ENCODE measurements at places on chromosomes 7 and 10.
A peak's percentile ranks its signal among the peaks of the same experiment; 100 is the strongest.

DNA sequence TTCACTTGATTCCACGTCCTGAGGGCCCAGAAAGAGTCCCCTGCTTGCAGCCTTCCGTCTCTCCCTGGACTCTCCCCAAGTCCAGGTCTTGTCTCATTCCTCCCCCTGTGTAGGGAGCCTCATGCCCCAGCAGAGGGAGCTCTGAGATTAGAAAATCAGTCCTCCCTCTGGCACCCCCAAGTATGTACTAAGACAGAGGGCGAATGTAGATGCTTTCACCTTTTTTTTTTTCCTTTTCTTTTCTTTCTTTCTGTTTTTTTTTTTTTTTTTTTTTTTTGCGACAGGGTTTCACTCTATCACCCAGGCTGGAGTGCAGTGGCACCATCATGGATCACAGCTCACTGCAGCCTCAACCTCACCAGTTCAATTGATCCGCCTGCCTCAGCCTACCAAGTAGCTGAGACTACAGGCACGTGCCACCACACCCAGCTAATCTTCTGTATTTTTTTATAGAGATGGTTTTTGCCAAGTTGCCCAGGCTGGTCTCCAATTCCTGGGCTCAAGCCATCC lies 10.3 kb downstream of the SFXN3 start:
- peak; percentile 86 for DNase-seq

GRCh38 chr10:52258799-52259425 lies 55.2 kb upstream of the DKK1 start:
- DNase-seq, result no peak

DNA sequence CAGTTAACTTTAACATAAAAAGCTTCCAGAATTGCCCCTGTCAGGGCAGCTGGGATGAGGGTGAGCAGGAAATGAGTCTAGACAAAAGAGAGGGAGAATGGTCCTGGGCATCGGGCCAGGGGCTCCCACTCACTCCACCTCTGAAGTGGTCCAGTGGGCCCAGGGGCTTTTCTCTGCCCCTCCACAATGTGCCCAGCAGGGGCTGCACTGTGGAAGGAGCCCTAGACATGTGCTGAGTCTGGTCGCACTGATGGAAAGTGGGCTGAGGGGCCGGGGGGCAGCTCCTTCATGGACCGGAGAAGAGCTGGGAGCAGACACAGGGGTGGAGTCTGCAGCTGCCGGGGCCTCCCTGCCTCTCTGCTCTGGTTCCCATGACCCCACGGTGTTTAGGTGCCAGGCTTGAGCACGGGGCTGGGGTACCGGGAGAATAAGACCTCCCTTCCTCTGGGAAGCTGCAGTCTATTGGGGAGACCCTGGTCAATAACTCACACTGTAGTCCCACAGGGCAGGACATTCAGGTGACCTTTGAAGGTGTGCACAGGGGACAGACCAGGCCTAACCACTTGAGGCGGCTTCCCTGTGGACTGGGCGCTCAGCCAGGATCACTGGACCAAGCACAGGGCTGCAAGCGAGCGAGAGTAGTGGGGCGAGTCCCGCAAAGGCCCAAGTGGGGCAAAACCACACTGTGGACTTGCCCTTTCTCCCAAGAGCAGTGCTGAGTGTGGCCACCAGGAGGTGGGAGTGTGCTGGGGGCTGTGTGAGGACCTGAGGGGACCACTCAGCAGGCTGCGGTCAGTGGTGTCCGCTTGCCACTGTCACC lies 6.1 kb downstream of the ADCY1 start:
- DNase-seq, result peak; percentile 4

- DNase-seq, result no peak
These were observed 3.5 kb upstream of the RGS10 start for GRCh38 chr10:119546009-119546408.

DNA sequence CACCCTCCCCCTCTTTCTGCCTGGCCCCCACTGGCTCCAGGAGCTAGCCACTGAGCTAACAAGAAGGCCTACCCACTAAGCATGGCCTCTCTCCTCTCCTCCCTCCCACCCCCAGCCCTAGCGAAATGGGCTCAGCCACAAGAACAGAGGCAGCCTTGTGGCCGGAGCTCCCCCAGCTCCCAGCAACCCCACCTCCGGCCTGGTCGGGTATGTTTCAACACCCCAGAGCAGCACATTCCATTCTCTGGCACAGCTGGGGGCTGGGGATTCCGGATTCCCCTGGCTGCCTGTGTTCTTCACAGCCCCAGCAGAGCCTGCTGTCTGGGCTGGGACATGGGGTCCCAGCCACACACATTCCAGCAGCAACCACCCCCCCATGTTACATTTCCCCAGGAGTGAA lies 9.0 kb downstream of the SFRP5 start:
- no peak for DNase-seq

- DNase-seq, result no peak
These were observed 2.0 kb downstream of the LCOR start for GRCh38 chr10:96834120-96834519.

DNA sequence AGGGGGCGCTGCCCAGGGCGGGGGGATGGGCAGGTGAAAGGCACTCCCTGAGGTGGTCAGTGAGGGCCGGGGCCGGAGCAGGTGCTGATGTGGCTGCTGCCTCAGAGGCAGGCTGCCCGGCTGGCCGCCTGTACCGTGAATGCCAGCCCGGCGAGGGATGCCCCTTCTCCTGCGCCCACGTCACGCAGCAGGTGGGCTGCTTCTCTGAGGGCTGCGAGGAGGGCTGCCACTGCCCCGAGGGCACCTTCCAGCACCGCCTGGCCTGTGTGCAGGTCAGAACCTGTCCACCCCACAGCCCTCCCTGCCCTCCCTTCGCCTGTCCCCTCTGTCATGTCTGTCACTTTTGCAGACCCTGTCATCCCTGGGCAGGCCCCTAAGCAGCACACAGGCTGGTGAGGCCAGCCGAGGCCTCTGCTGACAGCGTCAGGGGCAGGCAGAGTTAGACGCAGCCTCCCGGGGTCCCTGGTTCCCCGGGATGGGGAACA lies 21.9 kb upstream of the ZNF862 start:
- DNase-seq, result no peak

- DNase-seq, result no peak
These were observed 21.7 kb upstream of the TSGA13 start for GRCh38 chr7:130708001-130708400.

DNA sequence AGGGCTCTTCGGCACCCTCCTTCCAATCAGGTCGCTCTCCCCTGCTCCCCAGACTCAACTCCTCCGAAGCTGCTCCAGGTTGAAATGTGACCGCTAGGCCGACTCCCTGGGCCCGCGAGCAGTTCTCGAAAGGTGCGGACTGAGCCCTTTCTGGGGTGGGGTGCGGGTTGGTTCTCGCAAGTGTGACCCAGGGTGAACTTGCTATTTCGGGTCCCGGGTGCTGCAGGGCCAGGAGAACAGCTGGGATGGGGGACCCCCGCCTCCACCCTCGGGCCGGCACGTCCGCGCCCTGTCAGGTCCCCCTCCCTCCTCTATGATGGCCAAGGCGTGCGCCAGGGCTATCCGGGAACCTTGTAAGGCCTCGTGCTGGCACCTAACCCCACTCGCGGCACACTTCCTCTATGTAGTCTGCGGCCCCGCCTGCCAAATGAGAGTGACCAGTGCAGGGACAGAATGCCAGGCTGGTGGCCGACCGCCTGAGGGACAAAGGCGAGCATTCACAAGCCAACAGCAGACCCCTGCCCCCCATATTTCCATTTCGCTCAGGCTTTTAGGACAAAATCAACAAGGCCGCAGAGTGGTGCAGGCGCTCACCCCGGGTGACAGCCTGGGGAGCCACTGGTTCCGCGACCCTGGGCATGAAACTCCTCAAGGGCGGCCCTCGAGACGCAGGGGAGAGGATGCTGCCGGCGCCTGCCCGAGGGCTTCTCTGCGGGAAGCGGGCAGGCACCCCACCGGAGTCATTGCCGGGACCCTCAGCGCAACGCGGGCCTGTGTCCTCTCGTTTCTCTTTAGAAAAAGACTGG lies 13.7 kb upstream of the HOXA13 start:
- no peak for DNase-seq

DNA sequence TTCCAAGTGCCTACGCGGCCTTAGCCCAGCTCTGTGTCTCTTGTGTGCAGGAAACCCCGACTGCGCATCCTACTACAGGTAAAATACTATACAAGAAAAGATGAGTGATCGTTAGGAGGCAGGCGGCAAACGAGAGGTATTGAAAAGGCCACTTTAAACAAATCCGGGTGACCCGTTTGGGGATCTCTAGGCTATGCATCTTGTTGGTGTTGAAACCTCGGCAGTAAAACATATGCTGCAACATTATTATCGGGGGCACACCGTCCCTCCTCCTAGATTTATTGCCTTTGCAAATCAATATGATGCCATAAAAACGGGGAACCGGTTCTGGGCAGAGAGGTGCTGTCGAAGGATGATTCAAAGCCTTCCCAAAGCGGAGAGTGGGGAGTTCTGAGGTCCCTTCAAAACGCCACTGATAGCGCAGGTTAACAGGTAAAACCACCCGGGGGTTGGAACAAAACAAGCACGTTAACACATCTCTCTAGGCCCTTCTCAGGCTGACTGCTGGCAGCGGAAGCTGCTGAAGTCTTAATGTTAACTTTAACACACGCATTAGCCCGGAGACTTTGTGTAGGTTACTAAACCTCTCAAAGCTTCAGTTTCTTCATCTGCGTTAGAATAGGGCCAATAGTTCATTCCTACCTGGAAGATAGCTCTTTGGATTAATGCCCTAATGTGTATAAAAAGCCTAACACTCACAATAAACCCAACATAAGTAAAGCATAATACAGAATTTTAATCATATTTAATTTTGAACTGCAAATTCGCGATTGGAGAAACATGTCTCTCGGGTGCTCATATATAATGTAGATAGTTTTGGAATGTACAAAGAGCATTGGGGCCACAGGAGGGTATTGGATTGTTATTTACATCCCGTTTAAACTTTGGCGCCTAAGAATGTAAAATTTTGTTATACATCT lies 2.6 kb upstream of the TBX20 start:
- peak; percentile 22 for DNase-seq

DNA sequence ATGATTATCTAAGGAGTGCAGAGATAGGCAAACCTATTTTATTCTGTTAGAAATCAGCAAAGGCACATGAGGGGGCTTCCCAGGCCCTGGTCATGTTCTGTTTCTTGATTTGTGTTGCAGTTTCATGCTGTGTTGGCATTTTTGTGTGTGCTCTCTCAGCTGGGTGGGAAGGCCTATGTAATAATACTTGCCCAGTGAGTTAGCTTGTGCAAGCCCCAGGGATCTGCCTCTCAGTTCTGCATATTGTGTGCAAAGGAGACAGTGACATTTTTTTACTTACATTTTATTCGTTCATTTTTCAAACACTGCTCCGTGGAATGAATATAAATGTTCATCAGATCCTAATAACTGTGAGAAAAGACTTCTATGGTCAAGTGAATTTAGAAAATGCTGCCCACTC lies 119.0 kb downstream of the VWC2 start:
- DNase-seq, result no peak

GRCh38 chr10:65365878-65366277 lies 1560.0 kb upstream of the LRRTM3 start:
- no peak for DNase-seq

- peak; percentile 56 for DNase-seq
These were observed 24.7 kb downstream of the AOC1 start for GRCh38 chr7:150876817-150877526.

GRCh38 chr7:1419688-1420087 lies 39.6 kb downstream of the MICALL2 start:
- DNase-seq, result no peak

DNA sequence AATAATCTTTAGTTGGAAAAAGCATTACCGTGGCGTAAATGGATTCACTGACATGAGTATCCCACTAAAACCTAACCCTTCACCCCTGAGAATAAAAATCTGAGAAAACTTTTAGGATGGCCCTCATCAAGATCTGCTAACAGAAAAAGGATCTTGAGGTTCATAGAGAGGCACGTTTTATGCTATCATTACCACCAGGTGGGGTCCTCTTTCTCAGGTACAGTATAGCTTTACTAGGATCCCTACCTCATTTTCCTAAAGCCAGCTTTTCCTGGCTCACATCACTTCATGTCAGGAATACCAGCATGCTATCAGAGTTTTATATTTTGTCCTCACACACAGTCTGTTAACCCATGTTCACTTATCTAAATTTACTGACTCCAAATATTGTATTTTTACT lies 173.7 kb downstream of the POM121L12 start:
- DNase-seq, result no peak

- DNase-seq, result no peak
These were observed 65.0 kb downstream of the SVIL start for GRCh38 chr10:29569795-29570194.

DNA sequence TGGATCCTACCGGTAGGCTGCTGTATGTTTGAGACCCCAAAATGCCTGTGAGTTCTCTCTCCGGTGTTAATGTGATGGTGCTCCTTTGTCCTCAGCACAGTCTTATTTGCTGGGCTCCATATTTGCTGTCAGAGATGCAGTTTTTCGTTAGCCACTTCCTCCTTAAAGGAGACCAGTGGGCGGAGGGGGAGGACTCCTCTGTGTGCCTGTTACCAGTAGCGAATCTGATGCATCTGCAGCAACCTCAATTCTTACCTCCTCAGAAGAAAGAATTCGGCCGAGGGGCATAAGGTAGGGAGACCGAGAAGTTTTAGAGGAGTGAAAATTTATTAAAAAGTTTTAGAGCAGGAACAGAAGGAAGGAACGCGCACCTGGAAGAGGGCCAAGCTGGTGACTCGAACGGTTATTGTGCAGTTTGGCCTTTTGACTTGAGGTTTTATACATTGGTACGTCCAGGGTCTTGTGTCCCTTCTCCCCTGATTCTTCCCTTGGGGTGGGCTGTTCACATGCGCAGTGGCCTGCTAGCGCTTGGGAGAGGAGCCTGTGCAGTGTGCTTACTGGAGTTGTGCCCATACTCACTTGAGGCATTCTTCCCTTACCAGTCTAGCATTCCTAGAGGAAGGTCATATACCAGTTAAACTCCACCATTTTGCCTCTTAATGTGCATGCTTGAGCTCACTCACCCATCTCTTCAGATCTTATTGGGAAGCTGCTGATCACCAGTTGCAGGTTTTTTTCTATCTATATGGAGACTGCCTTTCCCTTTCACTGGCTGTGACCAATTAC lies 49.5 kb downstream of the GNAI1 start:
- DNase-seq, result no peak

GRCh38 chr7:14179781-14180180 lies 190.3 kb upstream of the ETV1 start:
- no peak for DNase-seq

DNA sequence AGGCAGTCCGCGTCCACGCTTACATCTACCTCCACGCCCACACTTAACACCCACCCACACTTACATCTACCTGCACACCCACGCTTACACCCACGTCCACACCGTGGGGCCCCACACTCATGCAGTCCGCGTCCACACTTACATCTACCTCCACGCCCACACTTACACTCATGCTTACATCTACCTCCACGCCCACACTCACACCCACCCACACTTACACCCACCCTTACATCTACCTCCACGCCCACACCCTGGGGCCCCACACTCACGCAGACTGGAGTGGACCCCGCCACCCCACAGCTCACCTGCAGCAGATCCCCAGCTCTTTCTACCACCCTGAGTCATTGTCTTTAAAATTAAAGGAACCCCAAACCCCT lies 32.4 kb upstream of the PWWP2B start:
- DNase-seq, result no peak

Data from erythroblast (primary cell).